Activated effector memory CD4-positive, alpha-beta T cell treated with Interleukin-2 at 50 U/mL for 16 hours (primary cell): ENCODE measurements at places on chromosomes 4 and X.

DNA sequence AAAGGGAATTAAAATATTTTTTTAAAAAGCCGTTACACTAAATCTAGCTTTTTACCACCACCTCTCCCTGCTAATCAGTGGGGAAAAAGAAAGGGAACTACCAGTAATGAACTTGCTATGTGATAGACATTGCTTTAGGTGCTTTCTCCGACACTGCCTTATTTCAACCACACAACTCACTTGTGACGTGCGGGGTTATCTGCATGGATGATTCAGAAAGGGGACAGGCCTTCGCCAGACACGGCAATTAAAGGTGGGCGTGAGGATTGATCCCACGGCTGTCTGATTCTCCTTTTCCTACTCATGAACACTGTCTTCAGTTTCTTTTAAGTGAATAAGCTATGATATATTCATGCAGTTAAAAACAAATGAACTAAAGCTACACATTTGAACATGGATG, 882 bp upstream of the CXCR3 start:
- DNase-seq, result no peak

- no peak for DNase-seq
These were observed 197.9 kb downstream of the PRDM5 start for GRCh38 chr4:120724656-120725055.

DNA sequence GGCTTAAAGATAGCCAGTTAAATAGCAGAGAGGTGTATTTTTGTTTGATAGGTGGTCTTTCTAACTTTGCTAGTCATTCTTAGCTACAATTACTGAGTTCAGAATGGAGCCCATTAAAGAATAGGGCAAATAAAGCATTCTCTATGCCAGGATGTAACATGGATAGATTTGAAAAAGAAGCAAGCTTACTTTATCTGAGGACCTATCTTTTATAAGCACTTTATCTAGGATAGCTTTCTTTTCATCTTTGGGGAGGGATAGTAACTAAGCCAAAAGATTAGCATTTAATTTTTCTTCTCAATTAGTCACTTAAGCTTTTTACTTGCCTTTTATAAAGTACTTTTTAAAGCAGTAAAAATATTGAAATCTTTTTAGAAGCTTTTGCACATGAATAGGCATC, 1148.0 kb upstream of the DIAPH2 start:
- no peak for DNase-seq

- no peak for DNase-seq
These were observed 256.5 kb upstream of the FAT1 start for GRCh38 chr4:186979961-186980745.

- no peak for DNase-seq
These were observed 215.2 kb downstream of the CBR4 start for GRCh38 chr4:168794881-168795280.

- DNase-seq, result no peak
These were observed 161.4 kb upstream of the MAD2L1 start for GRCh38 chr4:120228086-120228485.

GRCh38 chr4:87882321-87882720, 49.6 kb downstream of the MEPE start:
- no peak for DNase-seq

- peak; percentile 76 for DNase-seq
These were observed 545 bp downstream of the DOCK11 start for GRCh38 chrX:118495958-118496762.

- no peak for DNase-seq
These were observed 39.4 kb upstream of the TET2 start for GRCh38 chr4:105107095-105107856.

DNA sequence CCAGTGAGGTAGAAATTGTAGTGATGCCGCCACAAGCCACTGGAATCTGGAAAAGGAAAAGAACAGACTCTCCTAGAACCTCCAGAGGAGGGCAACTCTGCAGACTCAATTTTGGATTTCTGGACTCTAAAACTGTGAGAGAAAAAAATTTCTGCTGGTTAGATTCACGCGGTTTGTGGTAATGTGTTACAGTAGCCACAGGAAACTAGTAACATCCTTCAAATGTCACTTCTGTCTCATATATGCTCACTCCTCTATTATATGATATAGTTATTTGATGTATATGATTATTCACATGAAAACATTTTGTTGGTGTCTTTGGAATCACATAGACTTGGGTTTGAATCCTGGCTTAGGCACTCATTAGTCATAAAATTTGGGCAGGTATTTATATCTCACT, 18.8 kb downstream of the LDOC1 start:
- no peak for DNase-seq

DNA sequence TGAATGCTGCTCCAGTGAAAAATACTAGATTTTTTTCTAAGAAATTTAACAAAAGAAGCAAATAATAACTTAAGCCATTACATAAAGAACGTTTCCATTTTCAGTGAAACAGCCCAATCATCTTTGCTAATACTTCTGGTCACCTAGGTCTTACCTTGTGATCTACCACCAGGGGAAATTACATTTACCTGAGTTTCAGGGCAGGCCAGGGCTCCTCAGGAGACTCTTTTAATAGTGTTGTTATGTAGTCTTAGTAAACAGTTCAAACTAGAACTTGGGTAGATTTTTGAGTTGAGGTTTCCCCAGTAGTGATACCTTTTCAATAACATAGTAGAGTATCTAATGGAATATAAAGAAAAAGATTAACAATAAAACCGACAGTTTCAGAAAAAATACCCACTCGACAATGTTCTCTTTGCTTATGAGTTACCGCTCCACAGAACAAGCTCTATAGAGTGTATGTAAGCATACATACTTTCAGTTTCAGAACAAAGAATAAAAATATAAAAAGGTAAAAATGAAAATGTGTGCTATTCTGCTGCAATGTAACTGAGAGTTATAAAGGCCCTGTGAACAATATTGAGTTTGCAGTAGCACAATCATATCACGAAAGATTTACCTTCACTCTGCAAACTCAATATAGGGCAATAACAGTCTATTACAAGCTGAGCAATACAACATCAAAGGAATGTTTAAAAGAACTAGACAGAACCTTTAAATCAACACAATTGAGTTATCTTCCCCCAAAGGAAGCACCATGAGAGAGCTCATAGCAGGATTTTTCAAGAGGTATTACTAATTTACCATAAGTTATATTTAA, 165.8 kb downstream of the ATOH1 start:
- DNase-seq, result no peak

- DNase-seq, result no peak
These were observed 25.2 kb upstream of the ASMTL start for GRCh38 chrX:1477801-1478458.

GRCh38 chr4:83172371-83172770, 57.8 kb upstream of the PLAC8 start:
- DNase-seq, result no peak

DNA sequence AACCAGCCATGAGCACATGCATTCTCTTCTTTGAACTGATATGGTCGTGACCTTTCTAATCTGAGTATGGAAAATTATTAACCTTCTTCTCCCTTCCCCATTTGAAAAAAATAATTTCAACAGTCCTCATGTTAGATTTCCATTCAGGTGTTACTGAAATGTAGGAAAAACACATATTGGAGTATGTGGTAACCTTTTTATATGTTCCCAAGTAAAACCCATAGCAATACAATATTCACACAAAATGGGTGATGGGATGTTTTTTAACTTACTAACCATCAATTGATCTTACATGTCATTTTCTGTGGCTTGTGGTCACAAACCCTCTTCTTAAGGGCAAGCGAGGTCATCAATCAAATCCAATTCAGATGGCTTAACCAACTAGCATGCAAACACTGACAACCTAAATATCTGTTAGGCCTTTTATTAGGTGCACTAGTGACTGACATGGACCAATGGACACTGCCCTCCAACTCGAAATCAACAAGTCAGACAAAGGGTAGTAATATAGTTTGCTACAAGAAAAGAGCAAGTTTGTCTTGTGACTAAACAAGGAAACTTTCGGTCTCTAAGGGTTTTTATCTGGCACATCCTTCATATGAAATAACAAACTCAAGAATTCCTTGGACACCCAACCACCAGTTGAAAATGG, 74.3 kb downstream of the CAMK2D start:
- DNase-seq, result no peak

DNA sequence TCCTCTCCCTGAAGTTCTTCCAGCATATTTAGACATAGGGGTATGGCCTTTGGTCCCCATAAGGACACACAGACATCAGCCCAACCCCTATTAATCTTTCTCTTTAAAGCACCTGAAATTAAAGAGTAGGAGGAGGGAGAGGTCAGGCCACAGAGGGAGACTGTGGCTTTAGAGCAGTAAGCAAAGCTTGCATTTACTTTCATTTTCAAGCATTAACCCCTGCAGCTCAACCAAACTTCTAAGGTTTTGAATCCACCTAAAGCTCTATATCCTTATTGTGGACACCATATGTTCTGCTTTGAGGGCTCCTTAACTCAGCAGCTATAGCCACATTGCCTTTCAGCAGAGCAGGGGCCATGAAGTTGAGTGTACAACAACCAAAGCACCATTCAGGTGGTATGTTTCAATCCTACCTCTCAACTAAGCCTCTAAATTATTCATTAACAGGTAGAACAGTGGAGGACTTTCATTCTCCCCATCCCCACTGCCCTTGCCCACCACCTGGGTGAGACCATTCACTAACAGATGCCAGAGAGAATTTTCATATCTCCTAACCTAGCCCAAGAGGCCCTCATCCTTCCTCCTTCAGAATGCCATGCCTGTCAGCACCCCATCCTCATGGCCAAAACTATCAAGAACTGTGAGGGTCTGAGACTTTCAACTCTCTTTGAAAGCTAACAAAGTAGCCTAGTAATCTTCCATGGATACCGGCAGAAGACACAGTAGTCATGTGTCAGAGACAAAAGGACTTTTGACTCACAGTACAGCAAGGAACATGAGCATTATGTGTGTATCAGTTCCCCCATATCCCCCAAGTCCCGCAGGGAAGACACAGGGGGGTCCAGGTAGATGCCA, 20.8 kb downstream of the LIN54 start:
- DNase-seq, result no peak

DNA sequence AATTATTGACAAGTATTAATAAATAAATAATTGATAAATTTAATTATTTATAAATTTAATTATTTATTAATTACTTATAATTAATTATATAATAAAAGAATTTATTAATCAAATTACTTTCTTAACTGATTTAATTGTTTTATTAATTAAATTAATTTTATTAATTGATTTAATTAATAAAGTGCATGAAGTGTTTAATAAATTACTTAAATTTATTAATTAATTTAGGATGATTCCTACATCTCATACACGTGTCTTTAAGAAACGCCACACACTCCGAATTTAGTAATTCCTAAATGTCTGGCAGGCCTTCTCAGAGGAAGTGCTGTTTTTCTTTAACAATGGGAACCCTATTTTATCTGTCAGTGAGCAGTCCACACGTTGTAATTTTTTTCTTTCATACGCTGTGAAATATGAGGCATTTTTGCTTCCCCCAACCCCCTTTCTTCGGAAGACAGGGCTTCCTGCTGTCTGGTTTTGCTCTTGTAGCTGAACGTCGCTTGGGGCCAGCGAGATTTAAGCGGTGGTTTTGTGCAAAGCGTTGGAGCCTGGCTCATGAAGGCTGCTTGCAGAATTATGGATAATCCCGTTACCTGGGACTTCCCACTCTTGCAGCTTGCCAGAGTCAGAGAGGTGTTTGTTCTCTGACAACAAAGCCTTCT, 46.8 kb downstream of the CRLF2 start:
- DNase-seq, result no peak

DNA sequence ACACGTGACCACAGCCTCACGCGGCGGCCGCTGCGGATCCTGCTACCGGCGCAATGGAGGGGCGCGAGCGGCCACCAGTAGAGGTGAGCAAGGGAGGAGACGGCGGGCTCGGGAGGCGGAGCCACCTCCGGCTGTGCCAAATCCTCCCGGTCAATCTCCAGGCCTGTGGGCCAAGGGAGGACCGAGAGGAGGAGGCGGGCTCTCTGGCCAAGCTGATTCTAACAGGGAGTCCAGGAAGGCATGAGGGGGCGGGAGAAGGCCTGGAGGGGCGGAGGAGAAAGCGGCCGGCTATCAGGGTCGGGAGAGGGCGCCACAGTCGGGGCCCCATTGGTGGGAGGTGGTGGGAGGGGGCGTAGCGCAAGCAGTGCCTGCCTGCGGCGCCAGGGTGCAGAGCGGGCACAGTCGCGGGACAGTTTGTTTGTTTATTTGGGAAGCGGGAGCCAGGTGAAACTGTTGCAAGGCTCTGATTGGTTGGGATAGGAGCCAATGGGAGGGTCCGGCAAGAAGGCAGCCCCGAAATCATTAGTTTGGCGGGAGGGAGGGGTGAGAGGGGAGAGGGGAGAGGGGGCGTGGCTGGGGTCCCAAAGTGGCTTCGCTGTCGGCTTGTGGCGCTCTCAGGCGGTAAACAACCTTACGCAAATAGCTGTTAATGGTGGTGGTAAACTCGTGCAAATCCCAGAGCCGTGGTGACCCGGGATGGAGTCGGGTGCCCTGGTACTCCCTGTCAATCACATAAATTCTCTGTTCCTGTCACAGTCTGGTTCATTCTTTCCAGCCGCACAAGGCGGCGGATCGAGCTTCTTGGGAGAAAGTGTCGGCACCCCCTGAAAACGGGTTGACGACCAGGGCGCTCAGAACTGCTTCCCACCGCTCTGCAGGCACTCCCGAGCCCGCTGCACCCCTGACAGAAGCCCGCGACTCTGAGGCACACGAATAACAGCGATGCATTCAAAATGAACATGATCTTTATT, at the start of gene IRS4:
IRS4 (minus strand) TSS at position 55 of the 971 bp plus-strand sequence.
- DNase-seq, result no peak

DNA sequence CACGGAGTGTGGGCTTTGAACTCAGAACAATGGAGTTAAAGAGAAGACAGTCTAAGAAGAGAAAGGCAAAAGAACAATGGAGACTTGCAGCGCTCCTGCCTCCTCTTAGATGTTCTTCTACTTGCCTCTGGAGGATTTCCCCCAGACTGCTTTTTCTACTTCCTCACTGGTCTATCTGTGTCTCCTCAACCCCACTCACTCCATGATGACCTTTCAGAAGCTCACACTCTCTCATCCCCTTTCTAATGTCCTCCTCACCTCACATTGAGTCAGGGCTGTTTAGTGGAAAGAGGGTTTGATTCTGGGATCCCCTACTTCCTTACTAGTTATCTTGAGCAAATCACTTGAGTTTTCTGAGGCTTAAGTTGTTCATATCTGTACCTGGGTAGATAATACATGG, 12.2 kb upstream of the HERC6 start:
- DNase-seq, result no peak

GRCh38 chr4:119626943-119627266, 1.7 kb downstream of the PDE5A start:
- DNase-seq, result no peak

DNA sequence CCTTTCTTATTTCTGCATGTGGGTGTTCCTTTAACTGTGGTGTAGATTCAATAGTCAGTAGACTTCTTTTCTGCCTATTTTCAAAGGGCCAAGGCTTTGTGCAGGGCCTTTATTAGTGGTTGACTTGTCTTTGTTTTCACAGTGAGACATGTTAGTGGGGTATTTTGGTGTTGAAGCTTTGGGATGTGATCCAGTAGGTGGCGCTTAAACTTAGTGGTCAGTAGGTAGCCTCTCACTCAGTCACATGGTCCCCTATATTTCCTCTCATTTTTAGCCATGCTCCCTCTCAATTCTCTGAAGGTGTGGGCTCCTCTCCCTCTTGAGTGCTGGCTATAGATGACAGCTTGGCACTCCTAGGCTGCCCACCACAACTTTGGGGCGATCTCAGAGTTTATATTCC, 23.4 kb upstream of the SLC10A7 start:
- no peak for DNase-seq

GRCh38 chr4:60857130-60857753, 342.9 kb upstream of the ADGRL3 start:
- DNase-seq, result no peak

- no peak for DNase-seq
These were observed 32.4 kb downstream of the MAGEC1 start for GRCh38 chrX:141936080-141936479.
